ENCODE measurements at places on chromosomes 4 and X.
A peak's percentile ranks its signal among the peaks of the same experiment; 100 is the strongest.

- DNase-seq = no peak
Measured at GRCh38 chr4:129498626-129499025, 402.7 kb downstream of the C4orf33 start.

DNA sequence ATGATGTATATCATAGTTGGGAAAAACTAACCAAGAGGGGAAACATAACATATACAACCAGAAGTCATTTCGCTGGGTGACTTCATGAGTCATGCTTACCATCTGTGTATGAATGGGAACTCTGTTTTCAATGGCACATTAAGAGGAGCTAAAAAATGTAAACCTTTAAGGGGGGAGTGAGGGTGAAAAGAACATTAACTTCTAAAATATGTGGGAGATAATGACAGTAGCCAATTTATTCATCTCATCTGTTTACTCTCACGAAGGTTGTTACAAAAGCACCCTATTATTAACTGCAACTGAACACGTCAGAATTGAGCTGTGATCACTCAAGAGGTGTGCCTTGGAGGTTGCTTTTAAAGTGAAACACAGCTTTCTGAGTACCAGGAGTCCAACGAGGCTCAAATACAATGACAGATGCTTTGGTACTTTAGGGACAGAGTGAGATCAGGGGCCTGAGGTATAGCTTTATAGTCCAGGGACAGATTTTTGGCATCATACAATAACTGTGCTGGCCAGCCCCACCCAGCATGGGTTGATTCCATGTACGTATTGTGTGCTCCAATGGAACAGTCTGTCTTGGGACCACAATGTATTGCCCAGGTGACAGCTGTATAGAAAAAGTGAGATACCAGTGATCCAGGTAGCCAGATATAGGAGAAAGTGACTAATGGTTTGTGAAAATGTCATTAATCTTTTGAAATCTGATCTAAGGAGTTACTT, 107.3 kb downstream of the AMMECR1 start:
- no peak for DNase-seq

DNA sequence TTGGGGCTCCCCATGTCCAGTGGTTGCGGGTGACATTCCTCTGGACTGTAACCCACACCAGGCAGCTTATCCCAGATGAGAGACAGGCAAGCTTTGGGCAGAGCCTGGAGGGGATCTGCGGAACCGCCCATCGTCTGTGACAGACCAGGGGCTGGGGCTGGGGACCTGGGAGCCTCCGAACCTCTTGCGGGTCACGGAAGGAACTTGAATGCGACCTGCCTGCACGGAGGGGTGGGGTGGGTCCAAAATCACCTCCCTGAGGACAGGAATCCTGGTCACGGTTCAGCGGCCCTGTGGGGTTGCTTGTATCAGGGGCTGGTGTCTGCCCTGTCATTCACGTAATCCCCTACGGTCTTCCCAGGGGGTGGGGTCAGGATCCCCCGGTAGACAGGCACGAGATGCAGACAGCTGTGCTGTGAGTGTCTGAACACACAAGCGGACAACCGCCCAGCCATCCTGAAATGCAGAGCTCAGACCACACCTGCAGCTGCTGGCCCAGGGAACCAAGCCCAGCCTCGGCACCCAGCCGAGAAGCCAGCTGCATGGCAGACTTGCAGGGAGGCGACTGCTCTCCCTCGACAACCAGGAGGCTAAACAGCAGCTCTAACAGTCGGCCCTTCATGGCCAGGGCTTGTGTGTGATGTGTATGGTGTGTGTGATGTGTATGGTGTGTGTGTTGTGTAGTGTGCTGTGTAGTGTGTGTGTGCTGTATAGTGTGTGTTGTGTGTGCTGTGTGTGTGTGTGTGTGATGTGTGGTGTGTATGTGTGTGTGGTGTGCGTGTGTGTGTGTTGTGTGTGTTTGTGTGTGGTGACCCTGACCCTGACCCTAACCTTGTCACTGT, 105.9 kb upstream of the ADRA2C start:
- no peak for DNase-seq

DNA sequence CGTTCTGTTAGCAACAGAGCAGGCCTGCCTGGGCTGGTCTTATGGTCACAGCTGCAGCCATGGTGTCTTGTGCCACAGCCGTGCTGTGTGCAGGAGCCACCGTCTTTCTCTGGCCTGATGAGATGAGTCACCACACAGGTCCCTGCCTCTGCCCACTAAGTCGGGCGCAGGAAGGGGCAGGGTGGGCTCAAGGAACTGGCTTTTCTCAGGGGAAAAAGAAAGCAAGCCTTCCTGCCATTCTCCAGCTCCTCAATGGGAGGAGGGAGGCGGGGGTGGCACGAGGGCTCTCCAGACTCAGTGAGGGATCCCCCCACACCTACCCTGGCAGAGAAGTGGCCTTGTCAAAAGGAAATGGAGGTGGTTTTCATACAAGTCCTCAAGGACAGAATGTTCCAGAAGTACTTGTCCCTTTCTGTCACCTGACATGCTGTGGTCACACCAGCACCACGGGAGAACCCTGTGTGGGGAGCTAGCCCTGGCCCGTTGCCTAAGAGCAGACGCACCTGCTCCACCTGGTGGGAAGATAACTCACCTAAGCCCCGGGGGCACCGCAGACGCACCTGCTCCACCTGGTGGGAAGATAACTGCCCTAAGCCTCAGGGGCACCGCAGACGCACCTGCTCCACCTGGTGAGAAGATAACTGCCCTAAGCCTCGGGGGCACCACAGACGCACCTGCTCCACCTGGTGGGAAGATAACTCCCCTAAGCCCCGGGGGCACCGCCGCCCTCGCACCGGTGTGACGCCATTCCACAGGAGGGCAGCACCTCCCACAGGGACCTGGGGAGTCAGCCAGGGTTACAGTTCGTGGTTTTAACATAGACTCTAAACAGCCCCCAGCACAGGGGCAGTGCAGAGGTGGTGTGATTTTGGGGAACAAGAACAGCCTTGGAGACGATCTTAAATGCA, 18.5 kb downstream of the UVSSA start:
- no peak for DNase-seq

DNA sequence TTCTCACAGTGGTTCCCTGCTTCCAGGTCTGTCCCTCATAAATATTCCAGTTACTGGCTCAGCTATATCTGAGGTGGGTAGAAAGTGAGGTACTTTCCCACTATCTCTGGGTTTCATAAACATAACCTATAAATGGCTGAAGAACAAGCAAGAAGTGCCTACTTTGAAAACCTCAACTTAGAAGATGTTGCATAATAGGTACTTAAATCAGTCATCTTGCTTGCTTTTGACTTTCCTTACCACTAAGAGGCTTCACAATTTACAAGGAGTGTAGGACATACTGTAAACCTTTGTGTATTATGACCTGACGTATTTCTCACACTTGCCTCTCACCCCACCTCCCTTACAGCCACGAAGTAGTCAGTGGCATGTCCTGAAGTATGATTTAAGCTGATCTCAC, 145.9 kb downstream of the PCDH19 start:
- no peak for DNase-seq

GRCh38 chr4:38319456-38320342, 344.3 kb upstream of the KLF3 start:
- peak; percentile 87 for DNase-seq

GRCh38 chr4:11650801-11651596, 222.3 kb upstream of the HS3ST1 start:
- no peak for DNase-seq

DNA sequence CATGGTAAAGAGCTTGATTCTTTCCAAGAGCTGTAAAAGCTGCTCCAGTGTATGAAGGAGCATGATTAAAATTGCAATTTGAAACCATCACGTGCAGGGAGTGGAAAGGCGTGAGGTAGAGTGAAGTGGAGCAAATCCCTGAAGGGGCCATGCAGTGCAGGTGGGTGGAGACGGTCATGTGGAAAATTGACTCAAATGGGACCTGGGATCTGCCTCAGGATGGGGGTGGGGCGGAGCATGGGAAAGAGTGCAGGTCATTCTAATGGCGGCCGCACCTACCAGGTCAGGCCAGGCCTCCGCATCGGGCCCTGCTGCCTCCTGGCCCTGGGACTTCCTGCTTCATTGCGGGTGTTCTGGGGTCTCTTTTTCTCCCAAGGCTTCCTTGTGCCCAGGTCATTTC, 25.3 kb upstream of the TRIM60 start:
- DNase-seq = no peak

DNA sequence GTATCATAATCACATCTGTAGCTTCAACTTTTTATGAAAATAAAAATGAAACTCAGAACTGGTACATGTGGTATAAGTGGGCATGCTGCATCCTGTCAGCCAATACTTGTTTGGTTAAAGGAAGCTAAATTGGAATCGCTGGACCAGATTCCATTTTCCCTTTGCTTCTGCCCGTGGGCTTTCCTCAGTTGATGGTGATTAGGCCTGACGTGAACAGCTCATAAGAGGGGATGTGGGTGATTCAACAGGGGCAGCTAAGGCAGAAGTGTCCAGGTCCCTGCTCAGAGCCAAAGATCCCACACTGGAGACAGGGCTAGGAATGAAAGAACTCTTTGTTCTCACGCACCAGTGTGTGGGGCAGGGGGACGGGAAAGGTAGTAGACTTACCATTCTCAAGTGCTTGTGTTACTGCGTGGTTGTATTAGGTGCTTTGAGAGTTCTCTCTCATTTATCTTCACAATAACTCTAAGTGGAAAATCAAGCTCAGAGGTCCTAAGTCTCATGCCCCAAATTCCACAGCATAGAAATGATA, 63.2 kb upstream of the GUCY1A1 start:
- no peak for DNase-seq

DNA sequence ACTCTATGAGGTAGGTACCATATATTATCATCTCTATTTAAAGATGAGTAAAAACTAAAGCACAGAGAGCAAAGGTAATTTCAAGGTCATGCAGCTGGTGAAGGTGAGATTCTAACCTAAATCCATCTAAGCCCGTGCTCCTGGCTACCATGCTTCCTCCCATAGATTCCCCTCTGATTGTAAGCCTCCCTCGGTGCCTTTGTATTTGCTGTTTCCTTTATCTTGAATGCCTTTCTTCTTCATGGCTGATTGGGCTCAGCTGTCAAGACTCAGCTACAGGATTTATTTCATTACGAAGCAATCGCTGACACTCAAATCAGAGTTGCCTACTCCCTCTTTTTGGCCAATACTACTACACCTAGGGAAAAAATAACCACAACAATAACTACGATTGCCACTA, 217.1 kb downstream of the ARAP2 start:
- DNase-seq = no peak

GRCh38 chr4:41611881-41612871, 74.2 kb downstream of the LIMCH1 start:
- no peak for DNase-seq

GRCh38 chr4:6660430-6660829, 19.9 kb downstream of the MRFAP1 start:
- no peak for DNase-seq

- DNase-seq = no peak
Measured at GRCh38 chr4:173526724-173527102, 3.3 kb downstream of the HAND2 start.

GRCh38 chrX:17298564-17298963, 76.4 kb upstream of the NHS start:
- no peak for DNase-seq

DNA sequence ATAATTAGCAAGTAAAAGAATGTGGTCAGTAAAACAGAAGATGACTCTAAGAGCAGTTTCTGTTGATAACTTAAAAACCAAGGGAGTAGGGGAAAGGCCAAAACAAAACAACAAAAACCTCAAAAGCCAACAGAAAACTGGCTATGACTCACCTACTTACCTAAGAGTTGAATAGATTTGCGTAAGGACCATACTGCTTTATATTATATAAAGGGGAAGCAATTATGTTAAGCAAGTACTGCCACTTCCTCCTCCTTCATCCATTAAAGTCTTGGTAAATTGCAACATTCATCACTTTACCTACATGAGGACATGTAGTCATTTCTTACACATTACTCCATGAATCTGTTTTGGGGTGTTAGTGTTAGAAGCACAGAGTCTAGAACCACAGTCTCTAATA, 85.9 kb upstream of the FAM47A start:
- no peak for DNase-seq

Measured in stimulated activated CD8-positive, alpha-beta memory T cell treated with anti-CD3 and anti-CD28 coated beads, Interleukin-7, amount 100 ng/mL, for 1 hour (primary cell).